ENCODE measurements at places on chromosomes 4 and X. TPM values are rescaled to one million over a fixed set of nuclear protein-coding genes. Genes with fewer than 3 reads are reported as not detected.

GRCh38 chr4:119261986-119262385 is 49.5 kb downstream of the USP53 start:
- peaks cover 32% of the 10 kb centered on the region for H3K36me3 ChIP-seq
- DNase-seq, result no peak
- peaks cover 12% of the 10 kb centered on the region for H3K4me1 ChIP-seq
- H3K27ac ChIP-seq, result no peak overlapping the region
- H3K4me3 ChIP-seq, result no peak overlapping the region
- H3K27me3 ChIP-seq, result no peaks in the 10 kb centered on the region

GRCh38 chr4:84264652-84265051 is 234.4 kb downstream of the NKX6-1 start:
- no peak overlapping the region for H3K4me3 ChIP-seq
- H3K36me3 ChIP-seq, result no peaks in the 10 kb centered on the region
- no peaks in the 10 kb centered on the region for H3K27me3 ChIP-seq
- no peak for DNase-seq
- H3K4me1 ChIP-seq, result no peaks in the 10 kb centered on the region

Gene ANK2
- total RNA-seq, result 0.82 TPM

Gene HNRNPH2
- total RNA-seq, result 32.5 TPM

Gene TDO2
- not detected for total RNA-seq
